ENCODE measurements at places on chromosomes 13 and 19.

DNA sequence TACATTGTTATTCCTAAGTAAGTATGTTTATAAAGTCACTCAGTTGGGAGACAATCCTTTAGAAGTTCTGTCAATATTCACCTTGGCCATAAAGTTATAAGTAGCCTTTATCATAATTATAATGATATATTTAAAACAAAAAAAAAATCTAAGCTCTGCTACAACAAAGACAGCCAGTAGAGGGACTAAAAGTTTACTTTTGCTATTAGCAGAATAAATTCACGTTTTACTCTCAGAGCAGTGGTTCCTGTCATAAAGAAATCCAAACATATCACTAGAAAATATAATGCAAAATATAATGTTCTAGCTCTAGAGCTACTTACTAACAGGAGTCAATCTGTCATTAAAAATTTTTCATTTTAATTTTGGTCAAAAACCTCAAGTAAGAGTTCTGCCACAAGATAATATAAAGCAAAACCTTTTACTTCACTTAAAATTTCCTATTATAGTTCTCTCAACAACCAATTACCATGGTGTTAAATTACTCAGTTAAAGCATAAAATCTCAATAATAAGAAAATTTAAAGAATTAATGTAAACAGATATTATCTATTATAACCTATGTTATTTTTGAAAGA is 17.7 kb downstream of the INTS6 start:
- no peak for DNase-seq

- no peak for DNase-seq
Measured at GRCh38 chr19:31071136-31071855, 277.9 kb downstream of the TSHZ3 start.

GRCh38 chr13:74966275-74966674 is 515.7 kb downstream of the TBC1D4 start:
- no peak for DNase-seq

GRCh38 chr13:36231236-36231635 is 16.9 kb upstream of the SOHLH2 start:
- no peak for DNase-seq

DNA sequence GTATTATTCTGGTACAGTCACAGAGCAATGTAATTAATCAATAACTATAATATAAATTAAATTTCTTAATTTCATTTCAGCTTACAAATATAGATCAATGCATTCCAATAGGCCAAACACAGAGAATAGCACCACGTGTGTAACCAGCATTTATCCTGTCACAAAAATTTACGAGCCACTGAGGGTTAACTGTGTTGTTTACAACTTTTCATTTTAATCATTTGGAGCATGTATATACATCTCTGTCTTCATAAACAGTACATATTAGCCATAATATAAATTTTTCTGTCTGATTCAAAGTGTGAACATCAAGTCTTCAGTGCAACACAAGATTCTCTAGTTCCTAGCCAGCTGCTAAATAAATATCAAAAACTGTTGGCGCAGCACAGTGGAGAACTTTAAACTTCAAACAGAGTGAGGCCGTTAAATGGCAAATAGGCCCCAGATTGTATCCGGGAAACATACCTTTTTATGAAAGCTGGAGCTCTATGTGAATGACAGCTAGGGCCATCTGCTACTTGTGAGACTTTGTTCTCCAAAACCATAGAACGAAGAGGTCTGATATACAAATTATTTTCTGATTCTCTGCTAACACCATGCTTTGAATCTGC is 105.1 kb downstream of the TBC1D4 start:
- DNase-seq, result no peak

- no peak for DNase-seq
Measured at GRCh38 chr19:15992014-15992413, 43.2 kb downstream of the OR10H4 start.

- peak; percentile 50 for DNase-seq
Measured at GRCh38 chr13:44088991-44089413, 209.3 kb downstream of the LACC1 start.

- DNase-seq, result no peak
Measured at GRCh38 chr19:35389192-35389861, 18.5 kb downstream of the GPR42 start.

- DNase-seq, result peak; percentile 25
Measured at GRCh38 chr19:53580871-53581835, 43.2 kb downstream of the ZNF331 start.

DNA sequence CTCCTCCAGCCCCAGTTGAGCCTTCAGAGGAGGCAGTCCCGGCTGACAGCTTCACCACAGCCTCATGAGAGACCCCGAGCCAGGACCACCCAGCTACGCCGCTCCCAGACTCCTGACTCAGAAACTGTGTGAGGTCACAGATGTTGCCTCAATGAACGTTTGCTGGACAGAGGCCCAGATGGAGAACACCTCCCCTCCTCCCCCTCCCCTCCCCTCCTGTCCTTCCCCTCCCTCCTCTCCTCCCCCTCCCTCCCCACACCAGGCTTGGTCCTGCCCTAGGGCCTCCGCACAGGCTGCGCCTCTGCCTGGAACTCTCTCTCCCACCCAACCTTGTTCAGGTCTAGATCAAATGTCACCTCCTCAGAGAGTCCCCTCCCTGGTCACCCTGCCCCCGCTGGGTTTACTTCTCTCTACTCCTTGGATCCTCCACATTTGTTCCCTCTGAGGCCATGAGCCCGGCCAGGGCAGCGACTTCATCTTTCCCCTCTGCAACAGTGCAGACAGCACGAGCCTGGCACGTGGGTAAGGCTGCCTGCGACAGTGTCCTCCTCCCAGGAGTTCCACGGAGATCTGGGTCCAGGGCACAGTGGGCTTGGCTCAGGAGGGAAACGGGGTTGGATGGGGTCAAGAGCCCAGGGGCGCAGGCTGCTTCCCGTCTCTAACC is 17.4 kb downstream of the PIP5K1C start:
- no peak for DNase-seq

DNA sequence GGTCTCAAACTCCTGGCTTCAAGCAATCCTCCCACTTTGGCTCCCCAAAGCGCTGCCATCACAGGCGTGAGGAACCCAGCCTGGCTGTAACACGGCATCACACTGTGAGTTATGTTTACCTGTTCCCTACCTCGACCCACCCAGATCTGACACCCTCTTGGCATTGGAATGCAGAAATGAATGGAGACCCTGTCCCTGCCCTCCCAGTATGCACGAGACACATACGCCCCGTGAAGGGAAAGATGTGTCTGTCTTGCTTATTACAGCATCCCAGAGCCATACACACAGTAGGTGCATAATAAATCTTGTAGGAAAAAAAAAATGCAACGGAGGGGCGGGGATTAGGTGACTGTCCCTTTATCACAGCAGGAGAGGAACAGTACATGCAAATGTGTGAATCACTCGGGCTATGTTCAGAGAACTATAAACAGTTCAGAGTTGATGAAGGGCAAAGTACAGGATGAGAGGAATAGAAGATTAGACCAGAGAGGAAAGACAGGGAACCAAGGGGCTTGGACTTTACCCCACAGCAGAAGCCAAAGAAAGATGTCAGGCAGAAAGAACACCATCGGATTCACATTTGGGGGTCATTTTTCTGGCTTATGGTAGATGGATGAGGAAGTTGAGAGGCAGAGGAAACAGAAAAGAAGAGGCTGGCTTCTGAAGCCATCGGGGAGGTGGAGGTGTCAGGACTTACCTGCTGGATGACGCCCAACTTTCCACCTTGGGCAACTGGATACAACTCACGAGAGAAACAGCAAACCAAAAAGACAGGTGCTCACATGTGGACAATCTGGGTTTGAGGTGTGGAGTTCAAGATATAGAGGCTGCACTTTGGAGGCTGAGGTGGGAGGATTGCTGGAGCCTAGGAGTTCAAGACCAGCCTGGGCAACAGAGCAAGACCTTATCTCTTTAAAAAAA is 94.3 kb downstream of the INSR start:
- DNase-seq, result no peak

DNA sequence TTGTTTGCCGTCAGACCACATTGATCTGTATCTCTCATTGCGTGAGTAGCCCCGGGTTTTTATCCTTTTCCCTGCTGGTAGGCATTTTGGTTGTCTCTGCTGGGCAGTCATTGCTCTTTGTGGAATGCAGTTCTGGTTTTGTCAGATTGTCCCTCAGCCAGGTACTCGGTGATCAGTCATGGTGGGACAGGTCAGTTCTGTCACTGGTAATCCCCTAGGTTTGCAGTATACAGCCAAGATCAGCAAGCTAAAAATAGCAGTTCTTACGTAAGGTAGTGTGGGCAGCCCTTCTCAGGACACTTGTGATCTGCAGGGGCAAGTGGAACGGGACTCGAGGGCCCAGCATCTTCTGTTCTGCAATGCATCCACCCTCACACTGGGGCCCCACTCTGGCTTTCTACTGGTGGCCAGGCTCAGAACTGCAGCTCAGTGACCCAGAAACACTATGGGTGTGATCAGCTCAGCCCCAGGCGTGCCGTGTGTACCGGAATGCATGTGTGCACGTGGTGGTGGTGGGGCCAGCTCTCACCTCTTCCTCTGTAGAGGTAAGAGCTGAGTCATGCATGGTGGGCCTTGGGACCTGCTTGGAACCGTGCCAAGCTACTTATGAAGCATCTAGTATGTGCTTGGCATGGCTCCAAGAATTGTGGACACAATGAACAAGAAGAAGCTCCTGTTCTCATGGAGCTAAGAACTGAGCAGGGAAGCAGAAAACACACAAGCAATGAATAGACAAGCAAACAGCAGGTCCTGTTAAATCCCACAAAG is 6.3 kb downstream of the PLEKHF1 start:
- DNase-seq, result peak; percentile 81

DNA sequence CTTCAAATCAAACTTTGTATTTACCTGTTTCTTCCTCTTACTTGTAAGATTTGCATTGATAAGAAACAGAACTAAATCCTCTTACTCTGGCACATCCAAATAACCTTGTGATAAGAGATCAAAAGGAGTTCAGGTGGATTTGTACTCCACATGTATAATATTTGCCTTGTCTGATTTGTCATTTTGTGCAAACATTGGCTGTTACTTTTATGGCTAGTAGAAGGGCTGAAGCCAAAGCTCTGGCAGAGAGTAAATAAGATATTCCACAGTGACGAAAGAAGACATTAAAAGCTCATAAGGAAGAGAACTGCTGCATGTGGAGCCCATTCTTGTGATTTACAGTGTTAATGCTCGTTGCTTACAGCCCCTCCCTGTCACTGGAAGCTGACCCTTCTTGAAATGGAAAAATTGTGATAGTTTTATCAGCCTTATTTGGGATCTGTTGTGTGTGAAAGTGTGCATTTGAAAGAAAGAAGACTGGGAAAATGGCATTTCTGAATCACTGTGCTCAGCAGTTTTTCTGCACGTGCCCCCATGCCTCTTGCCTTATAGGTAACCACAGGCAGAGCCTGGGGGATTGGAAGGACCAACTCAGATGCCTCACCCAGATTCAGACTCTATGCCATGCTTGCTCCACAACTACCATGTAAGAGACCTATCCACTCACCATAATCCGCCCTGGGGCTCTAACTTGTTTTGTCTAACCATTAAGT is 68.2 kb downstream of the OXGR1 start:
- no peak for DNase-seq

- no peak for DNase-seq
Measured at GRCh38 chr13:76832258-76832988, 53.8 kb downstream of the KCTD12 start.

DNA sequence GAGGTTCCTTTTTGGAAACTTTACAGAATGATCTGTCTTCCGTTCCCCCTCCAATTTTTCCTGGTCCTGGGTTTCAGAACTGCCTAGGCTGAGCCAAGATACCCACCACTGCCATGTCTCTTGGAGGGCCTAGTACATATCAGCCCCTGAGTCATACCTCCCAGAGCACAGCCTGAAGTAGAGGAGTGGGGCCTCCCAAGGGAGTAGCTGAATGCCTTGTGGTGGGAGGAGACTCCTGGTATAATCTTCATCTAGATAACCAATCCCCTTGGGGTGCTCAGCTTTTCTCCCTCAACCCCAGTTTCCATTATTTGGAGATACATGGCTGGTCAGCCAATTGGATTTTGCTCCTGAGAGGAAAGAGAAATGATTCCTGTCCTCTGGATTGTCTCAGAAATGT is 30.3 kb downstream of the ZNF763 start:
- no peak for DNase-seq

DNA sequence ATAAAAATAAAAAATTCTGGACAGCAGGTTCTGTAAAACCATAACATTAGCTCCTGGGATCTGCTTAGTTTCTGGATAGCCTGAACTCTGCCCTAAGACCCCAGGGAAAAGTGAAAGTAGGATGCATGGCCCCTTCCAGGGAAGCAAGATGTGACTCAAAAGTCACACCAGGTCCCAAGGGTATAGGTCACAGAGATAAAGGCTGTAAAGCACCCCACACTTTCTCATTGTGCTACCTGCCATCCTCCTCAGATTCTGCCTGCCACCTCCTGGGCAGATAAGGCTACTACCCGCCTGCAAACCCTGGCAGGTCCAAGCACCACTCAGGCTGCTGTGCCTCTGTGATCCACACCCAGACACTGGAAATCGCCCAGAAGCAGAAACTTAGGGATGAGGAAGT is 20.6 kb downstream of the FFAR2 start:
- peak; percentile 58 for DNase-seq

DNA sequence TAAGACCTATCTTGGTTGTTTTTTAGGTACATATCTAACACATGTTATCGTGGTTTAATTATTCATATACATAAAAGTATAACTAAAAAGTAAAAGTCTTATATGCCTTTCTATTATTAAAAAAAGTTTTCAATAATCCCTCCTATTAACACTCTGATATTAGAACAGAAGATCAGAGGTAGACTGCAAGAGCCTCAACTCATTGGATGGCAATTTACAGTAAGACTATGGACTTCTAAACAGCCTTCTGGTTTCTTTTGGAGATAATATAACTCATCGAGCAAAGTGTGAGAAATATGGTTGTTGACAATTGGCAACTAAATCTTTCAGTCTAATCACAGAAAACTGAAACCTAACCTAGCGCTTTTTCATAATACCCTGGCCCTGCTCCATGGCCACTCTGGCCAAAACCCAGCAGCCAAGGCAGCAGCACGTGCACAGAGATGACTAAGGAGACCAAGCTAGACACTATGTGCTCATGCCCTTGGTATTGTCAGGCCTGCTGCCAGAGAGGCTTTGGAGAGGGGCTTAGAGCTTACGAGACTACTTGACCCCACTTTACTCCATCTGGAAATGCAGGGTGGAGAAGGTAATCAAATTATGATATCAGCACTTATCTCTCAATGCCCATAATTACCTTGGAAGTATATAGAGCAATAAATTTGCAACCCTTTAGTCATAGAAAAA is 40.6 kb upstream of the EEF1AKMT1 start:
- DNase-seq, result no peak

DNA sequence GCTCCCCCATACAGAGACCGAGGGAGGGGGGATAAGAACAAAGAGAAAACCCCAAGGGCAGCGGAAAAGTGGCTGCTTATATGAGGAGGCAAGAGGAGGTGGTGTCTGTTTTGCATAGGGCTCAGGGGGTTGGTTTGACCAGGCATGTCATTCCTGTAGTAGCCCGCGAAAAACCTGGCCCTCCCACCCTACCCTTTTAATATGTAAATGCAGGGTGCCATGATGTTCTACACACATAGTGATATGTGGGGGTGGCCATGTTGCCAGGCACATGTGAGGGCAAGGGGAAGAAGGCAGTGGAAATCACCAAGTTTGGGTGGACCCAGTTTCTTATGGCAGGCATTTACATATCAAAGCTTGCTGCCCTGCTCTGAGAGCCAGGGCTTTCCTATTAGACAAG is 203.5 kb upstream of the UBL3 start:
- DNase-seq, result no peak

- no peak for DNase-seq
Measured at GRCh38 chr19:31421856-31422255, 72.6 kb upstream of the TSHZ3 start.
